ENCODE measurements at places on chromosomes 13 and 19.

GRCh38 chr19:12792051-12792852, 966 bp downstream of the JUNB start:
- DNase-seq, result no peak

- DNase-seq, result no peak
These were observed 14.2 kb downstream of the TSSK6 start for GRCh38 chr19:19500975-19501644.

GRCh38 chr19:7953576-7953975, 10.1 kb upstream of the TIMM44 start:
- no peak for DNase-seq

- DNase-seq, result no peak
These were observed 4.1 kb downstream of the KATNAL1 start for GRCh38 chr13:30303269-30303668.

GRCh38 chr19:4414800-4415321, 12.4 kb downstream of the CHAF1A start:
- no peak for DNase-seq

GRCh38 chr19:28076628-28077027, 1136.3 kb downstream of the UQCRFS1 start:
- no peak for DNase-seq

DNA sequence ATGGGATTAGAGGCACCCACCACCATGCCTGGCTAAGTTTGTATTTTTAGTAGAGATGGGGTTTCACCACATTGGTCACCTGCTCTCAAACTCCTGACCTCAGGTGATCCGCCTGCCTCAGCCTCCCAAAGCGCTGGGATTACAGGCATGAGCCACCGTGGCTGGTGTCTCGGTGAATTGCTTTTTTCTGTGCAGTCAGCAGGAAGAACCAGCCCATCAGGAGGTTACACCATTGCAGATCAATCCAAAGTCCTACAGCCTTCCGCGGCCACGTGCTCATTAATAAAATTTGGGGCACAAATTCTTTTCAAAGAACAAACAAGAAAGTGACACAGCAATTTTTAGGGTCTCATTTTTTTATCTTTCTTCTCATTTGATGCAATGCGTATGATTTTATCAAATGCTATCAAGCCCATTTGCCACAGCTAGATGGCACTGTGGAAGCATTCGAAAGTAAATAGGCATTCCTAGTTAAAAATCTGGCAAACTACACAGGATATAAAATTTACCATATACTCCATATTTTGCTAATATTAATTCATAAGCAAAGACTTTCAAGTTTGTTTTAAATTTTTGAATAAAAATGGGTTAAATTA, 54.4 kb upstream of the ZNF835 start:
- DNase-seq, result no peak

- DNase-seq, result no peak
These were observed 90.2 kb downstream of the ATP11A start for GRCh38 chr13:112779856-112780604.

DNA sequence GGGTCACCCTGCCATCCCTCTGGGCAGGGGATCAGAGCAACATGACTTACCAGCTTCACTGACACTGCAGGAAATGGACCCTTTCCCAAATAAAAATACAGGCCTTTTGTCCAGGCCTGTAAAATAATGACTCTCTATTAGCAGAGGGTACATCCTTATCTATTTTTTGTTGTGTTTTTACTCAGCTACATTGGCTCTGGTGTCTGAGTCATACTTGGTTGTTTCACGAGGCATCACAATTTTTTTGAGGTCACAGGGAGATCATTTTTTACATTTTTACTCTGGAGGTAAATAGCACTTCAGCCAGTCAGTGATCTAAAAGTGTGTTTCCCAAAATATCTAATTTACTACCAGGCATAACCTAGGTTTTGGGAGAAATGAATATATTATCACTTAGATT, 6.9 kb upstream of the HTR2A start:
- DNase-seq, result no peak

DNA sequence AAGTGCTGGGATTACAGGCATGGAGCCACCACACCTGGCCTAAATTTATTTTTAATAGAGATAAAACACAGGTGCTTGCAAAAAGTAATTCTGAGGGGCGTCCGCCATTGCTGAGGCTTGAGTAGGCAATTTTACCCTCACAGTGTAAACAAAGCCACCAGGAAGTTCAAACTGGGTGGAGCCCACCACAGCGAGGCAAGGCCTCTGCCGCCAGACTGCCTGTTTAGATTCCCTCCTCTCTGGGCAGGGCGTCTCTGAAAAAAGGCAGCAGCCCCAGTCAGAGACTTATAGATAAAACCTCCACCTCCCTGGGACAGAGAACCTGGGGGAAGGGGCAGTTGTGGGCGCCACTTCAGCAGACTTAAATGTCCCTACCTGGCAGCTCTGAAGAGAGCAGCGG, 50.7 kb downstream of the B3GLCT start:
- DNase-seq, result no peak

DNA sequence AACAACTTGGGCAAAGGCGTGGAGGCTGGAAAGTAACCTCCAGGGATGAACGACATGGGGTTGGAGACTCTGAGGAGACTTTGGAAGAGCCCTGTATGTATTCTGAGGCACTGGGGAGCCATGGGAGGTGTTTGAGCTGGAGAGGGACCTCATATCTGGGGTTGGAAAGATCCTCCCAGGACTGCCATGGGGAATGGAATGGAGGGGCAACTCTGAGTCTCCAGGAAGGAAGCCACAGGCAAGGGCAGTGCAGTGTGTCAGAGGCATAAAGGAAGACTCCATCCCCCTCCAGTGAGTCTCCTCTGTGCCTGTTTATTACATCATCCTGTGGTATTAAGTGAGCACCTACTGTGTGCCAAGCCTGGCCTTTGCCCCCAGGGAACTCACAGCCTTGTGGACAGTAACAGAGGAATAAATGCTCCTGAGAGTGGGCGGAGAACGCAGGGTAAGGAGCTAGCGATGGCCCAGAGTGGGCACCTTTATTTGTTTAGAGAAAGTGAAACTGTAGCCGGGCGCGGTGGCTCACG, 7.7 kb downstream of the PEAK3 start:
- DNase-seq, result no peak

GRCh38 chr19:49447485-49448431, 3.9 kb downstream of the PIH1D1 start:
- no peak for DNase-seq

- DNase-seq, result no peak
These were observed 216.8 kb downstream of the DIAPH3 start for GRCh38 chr13:59946944-59947343.

GRCh38 chr13:33262062-33262487, 23.5 kb downstream of the STARD13 start:
- DNase-seq, result no peak

GRCh38 chr19:44722131-44723121, 23.5 kb downstream of the CEACAM16 start:
- DNase-seq, result no peak

GRCh38 chr19:2478756-2479555, 3.0 kb downstream of the GADD45B start:
- DNase-seq, result no peak

DNA sequence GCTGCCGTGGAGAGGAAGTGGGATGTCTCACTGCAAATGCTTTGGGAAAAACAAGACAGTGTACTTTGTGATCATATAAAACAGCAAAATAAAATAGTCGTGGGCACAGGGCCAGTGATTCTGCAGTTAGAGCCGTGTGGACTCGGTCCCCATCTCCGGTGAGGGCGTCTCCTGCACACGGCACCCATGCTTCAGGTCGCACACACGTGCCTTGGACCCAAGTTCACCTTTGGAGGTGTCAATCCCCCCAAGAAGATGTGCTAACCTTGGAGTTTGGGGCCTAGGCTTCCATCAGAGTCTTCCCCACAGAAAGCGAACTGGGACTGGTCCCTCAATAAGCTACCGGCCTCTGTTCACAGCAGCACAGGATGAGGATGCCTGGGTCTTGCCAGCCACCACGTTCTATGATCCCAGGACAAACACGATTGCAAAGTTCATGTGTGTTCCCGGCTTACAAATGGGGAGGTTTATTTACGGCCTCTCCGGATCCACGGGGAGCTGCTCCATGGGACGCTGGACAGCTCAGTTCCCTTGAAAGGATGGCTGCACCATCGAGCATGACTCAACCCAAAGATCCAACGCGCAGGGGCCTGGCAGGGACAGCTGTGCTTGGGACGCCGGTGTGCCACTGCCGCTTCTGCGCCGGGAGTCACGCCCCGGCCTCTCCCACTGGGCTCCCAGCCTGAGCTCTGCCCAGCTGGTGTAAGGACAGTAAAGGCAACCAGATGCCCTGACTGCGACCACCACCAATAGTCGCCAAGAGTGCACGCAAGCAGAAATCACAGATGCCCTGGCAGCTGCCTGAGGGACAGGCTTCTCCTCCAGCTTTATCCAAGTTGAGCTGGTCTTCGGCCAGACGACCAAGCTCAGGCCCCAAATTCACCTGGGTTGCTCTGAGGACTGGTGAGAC, 8.6 kb downstream of the GAS6 start:
- DNase-seq, result no peak

DNA sequence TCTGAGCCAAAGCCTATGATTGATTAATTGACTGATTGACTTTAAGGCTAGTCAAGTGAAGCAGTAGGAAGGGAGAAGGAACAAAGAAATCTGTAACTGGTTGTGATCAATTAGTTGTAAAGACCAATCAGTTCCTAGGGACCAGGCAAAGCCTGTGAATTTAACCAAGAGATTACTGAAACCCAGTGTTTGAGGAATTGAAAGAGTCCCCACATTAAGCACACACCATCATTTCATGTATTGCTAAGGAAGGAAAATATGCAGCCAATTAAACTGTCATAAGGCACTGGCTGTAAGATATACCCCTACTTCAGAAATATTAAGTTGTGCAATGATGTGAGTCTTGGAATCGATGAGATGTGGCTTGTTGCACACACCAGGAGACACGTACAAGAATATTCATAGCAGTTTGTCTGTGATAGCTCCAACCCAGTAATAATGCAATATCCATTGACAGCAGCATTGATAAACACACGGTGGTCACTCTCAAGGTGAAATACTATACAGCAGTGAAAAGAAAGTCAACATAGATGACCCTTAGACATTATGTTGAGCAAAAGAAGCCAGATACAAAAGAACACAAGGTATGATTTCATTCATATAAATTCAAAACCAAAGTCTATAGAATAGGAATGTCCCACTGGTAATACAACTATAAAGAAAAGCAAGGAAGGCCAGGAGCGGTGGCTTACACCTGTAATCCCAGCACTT, 9.0 kb downstream of the C19orf47 start:
- no peak for DNase-seq

DNA sequence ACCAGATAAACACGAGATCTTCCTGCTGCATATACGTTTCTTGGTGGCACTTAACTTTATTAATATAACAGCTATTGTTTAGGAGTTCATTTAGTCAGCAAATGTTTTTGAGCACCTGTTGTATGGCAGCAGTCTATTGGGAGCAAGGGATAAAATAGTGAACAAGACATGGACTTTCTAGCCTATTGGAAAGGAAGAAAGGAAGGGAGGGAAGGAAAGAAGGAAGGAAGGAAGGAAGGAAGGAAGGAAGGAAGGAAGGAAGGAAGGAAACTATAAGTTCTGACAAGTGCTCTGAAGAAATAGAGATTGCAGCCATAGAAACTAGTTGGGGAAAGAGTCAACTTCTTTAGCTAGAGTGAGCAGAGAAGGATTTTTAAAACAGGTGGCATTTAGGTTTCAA, 149.1 kb upstream of the STARD13 start:
- no peak for DNase-seq

DNA sequence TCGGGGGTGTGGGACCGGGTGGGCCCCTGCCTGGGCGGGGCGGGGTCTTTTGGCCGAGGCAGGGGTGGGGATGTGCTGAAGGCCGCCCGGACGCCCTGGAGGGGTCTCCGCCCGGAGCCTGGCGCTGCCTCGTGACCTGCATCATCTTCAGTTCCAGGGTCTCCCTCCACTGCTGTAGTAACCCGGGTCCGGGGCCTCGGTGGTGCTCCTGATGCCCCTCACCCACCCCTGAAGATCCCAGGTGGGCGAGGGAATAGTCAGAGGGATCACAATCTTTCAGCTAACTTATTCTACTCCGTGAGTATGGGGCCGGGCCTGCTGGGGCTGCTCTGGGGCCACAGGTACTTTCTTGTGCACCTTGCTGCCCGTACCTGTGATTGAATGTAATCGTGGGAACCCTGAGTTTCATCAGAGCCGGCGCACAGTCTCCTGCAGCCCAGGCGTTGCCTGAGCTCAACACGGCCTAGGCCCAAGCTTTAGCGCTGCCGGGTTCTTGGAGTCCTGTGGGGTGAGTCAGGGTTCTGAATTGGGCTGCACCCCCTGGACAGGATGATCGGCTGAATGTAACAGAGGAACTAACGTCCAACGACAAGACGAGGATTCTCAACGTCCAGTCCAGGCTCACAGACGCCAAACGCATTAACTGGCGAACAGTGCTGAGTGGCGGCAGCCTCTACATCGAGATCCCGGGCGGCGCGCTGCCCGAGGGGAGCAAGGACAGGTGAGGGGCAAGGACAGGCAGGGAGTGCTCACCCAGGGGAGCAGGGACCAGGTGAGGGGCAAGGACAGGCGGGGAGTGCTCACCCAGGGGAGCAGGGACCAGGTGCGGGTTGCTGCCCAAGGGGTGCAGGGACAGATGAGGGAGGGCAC, 10.5 kb downstream of the PEAK3 start:
- no peak for DNase-seq

DNA sequence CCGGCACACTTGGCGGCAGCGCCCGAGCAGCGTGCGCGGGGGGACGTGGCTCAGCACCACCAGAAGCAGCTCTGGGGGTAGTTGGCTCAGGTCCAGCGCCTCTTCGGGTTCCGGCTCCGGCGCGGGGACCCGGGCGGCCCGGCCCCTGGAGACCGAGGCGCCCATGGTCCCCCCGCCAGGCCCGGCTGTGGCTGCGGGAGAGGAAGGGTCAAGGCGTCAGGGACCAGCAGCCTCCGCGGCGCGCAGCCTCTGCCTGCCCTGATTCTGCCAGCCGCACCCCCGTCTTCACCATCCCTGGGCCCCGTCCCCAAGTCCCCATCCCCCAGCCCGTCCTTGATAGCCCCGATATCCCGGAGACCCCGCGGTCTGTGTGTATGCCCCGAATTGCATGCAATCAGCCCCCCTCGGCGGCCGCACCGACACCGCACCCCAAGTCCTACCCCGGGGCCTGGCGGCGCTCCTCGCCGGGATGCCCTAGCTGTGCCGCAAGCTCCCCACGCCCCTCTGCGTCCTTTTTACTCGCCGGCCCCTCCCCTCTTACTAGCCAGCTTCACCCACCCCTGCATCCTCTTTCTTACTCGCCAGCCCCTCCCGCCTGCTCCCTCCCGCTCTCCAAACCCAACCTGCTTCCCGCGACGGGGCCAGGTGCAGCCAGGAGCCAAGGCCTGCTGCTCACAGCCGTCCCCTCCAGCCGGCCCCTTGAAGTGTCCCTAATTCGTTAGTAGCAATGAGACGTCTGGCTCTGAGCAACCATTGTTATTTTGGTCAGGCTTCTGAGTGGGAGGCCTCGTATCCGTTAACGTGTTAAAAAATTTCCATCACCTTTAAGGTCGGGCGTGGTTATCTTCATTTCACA, at the start of gene FBXO27:
Gene FBXO27, minus strand, starts transcription at position 487 of the 856 bp plus-strand sequence. Its CDS starts 322 bp downstream, at position 165.
- no peak for DNase-seq
